ENCODE measurements at places on chromosomes 2 and 18.

DNA sequence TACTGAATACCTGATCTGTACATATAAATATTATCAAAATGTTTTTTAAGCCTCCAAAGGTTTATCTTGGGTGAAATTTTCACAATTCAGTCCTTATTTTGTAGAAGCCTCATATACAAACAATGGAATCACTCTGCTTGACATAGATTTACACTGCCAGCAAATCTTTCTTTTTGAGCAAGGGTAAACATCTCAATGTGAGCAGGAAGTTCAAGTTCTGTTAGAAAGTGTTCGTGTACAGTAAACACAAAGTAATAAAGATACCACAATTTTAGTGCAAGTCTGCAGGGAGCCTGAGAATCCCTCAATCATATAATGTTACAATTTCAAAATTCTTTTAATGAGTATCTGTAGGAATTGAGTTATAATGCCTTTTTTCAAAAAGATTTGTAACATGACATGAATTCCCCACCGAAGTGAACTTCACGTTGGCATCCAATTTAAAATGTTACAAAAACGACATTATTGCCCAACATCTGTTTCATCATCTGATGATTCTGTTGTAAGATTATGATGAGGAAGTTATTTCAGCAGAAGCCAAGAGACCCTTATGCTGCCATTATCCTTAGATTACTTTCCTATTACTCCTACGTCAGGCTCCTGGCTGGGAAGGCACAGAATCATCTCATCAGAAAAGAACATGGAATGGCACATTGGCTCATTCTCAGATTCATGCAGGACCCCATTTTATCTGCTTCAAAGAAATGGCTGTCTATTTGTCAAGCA lies 283.9 kb upstream of the ACVR2A start:
- DNase-seq, result no peak

DNA sequence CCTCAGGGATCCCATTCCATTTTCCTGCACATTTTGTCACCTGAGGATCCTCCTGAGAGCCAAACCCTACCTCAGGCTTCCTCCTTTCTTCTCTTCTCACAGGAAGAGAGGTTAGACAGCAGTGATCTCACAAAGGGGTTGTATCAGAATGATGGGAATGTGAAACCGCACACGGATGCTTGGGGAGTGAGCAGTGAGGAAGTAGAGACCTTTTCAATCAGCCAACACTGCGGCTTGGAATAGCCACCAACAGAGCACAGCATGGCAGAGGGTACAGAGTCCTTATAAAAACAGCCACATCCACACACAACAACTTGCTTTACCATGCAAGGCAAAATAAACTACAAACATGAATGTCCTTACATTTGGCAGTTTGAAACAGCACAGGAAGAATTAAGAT lies 8.7 kb downstream of the TMEM182 start:
- DNase-seq, result no peak

DNA sequence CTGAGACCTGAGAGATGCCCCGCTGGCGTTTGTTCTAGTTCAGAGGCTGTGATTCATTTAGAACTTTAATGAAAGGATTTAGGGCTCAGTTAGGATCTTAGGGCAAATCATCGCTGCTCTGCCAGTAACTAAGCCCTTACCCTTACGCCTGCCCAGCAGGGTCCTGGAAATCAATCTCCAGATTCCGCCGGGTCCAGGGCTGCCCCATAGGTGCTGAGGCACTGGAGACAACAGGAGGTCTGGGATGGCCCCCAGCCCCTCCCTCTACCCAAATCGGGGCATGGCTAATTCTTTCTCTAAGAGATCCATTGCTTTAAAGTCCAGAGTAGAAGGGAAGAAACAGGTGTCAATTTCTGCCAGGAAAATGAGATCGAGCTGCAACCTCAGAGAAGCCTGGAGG lies 83.1 kb downstream of the SDC1 start:
- DNase-seq, result no peak

GRCh38 chr18:36706134-36706881 lies 122.5 kb downstream of the TPGS2 start:
- no peak for DNase-seq

- DNase-seq, result no peak
Observed at GRCh38 chr2:9808334-9809063, 34.8 kb upstream of the TAF1B start.

DNA sequence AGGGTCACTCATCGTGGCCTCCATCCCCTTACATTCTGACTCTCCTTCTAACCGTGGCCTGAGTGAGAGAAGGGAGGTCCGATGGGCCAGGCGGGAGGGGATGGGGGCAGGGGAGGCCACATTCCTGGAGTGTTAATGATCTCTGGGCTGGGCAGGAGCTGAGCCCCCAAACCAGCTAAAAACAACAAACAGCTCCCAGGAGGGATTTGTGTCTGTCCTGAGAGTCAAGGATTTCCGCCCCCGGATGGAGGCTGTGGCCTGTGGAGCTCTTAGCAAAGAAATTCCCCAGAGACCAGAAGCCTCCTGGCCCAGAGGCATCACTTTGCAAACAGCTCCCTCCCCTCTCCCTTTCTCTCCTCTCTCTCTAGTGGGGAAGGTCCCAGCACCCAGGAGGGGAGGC lies 23.5 kb downstream of the EMX1 start:
- no peak for DNase-seq

DNA sequence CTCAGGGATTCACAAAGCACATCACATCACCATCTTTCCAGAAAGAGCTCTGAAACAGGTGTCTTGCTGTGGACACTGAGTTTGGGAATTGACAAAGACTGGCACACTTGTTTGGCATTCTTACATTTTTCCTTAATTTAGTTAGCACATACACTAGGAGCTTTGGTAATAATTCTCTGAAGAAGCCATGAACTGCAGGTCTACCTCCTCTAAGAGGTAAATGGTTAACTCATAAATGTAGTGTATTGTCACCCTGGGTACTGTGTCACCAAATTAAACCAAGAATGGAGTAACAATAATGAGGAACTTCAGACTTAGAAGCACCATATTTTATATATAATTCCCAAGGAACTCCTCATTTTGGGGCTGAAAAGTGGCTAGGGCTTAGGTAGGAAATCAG lies 22.6 kb downstream of the EIF4E2 start:
- no peak for DNase-seq

DNA sequence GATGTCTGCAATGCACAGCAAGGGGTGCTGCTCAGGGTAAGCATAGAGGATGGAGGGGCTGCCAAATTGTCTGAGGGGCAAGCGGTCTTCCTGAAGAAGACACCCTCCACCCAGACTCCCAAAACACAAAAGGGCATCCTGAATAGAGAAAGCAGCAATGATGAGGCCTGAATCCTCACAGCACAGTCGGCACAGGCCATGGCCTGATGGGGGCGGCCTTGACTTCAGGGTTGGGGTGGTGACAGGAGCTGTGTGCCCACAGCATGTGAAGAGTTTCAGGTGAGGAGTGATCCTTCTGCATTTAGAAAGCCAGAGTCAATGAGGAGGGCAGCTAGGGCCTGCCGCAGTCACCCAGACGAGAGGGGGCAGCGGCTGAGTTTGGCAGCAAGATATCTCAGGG lies 159.4 kb downstream of the GALNT14 start:
- no peak for DNase-seq

GRCh38 chr2:14132386-14132785 lies 500.1 kb upstream of the LRATD1 start:
- no peak for DNase-seq

DNA sequence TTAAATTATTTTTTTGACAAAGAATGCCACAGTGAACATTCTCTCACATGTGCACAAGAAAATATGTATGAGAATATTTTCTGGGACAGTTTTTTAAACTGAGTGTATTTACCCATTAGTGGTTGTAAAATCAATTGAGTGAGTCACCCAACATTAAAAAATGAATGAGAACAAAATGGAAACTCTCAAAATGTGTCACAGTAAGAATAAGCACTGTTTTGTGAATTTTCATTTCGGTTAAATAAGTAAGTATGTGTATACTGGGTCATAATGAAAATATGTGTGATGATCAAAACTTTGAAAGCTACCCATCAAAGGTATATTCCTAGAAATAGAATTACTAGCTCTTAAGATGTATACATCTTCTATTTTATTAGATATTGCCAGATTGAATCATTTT lies 11.6 kb downstream of the BABAM2 start:
- no peak for DNase-seq

DNA sequence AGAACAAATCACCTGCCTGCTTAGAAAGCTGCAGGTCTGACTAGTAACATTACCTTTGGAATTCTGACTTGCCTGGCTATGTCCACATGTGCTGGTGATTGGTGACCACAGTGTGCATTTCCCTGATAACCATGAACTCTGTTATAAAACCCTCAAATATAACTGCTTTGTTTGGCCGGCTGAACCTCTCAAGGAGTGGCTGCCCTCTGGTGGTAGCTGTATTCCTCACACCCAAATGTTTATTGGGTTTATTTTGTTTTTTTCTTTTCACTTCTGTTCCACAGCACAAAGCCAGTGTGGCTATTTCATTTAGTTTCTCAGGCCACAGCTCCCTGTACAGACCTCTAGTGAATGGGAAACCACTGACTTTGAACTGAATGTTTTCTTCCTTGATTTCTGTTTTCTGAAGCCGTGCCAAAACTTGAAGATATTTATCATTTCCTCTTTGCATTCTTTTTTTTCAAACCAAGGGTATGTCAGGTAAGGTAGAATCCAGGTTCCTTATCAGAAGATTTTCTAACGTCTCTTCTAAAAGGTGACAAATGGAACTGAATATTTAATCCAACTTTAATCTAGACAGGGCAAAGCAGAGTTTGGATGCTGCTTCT lies 549.0 kb upstream of the VRK2 start:
- DNase-seq, result peak; percentile 2

- DNase-seq, result peak; percentile 28
Observed at GRCh38 chr2:172253190-172254052, 150.7 kb upstream of the DLX2 start.

DNA sequence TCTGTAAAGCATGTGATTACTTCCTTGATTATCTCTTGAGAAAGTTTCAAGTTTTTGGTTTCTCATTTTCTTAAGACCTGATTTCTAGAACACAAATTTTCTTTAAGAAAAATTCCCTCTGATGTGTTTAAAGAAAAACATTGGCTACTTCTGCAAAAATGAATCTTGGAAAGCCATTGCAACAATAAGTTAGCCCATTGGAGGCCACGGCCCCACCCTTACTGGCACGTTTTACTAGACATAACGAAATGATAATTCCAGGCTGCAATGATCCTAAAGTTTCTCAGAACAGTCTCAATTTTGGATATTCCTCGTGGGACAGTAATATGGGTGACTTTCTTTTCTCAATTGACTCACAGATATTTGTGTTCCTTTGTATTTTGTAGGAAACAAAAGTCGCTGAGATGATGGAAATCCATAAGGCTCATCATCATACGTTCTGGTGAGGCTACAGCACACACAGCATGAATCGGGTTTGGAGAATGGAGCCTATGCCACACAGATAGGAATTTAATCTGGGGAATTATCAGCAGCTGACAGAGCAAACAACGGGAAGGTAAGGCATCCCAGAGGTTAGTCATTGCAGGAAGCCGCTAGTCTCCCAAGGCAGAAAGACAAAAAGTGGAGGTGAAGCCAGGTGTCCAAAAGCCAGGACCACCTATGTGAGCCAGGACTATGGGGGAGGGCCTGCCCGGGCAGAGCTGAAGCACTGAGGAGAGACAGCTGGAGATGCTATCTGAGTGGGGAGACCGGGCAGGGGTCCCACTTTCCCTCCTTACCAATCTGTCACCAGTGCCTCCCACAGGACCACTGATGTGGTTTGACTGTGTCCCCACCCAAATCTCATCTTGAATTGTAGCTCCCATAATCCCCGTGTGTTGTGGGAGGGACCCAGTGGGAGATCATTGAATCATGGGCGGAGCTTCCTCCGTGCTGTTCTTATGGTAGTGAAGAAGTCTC lies 35.9 kb downstream of the SOWAHC start:
- no peak for DNase-seq

DNA sequence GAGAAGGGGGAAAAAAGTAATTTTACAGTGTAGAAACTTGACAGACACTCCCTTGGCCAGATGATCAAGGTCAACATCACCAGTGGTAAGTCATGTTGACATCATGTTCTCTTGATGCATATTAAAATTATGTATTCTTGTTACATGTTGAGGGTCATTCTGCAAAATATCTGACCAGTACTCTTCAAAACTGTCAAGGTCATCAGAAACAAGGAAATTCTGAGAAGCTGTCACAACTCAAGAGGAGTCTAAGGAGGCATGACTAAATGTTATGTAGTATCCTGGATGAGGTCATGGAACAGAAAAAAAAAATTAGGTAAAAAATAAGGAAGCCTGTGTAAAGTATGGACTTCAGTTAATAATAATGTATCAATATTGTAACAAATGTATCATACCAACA lies 6.3 kb downstream of the SGPP2 start:
- DNase-seq, result no peak

DNA sequence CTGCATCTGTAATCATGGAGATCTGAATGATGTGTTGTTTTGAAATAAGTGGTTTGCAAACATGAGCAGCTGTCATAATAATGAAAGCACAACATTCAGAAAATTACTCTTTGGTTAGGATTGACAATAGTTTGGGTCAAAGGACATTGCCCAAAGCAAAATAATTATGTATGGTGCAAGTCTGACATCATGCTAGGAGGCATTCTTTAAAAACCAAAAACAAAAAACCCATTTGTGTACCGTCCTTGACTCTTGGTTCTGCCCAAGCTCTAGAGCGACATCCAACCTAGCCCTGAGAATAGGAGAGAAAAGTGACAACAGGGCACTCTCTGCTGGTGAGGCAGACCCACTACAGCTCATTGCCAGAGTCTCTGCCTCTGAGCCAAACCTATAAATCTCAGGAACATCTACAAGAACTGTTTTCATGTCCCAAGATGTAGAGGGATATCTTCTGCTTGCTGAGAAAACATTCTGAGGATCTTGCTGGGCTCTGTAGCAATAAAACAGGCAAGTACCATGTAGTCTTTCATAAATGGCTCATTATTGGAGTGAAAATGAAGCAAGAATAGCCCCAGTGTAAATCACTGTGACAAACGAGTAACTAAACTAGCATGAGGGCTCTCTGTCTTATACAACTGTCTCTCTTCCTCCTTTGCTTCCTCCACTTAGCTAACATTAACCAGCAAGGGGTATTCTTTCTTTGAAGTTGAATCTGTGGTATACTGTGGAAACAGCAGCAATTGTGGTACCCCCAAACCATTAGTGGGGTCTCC lies 266.8 kb upstream of the CXCR4 start:
- peak; percentile 74 for DNase-seq

DNA sequence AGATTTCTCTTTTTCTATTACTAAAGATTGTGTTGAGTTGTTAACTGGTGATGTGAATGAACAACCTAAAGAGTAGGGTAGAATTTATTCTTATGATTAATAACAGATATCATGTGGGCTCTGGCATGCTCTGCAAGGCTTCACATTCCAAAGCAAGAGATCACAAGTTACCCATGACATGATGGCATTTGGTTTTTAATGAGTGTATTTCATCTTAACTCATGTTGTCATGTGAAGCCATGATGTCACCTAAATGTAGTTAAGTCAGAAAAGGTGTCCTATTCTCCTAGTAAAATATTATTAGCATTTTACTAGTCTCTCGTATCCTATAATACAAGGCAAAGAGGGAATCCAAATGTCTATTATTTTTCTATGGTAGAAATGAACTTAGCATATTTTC lies 678.0 kb downstream of the ARHGAP15 start:
- no peak for DNase-seq

- DNase-seq, result no peak
Observed at GRCh38 chr2:189285349-189285748, 105.8 kb upstream of the COL5A2 start.

GRCh38 chr18:46325895-46326294 lies 221.7 kb downstream of the HAUS1 start:
- no peak for DNase-seq

All from CD4-positive, alpha-beta T cell treated with Interleukin-21 for 1 hour (primary cell).